Stimulated activated CD8-positive, alpha-beta memory T cell treated with anti-CD3 and anti-CD28 coated beads, Interleukin-4, amount 100 ng/mL, for 1 hour (primary cell): ENCODE measurements at places on chromosomes 6 and 20.

- DNase-seq = no peak
Measured at GRCh38 chr6:81293896-81294295, 458.6 kb downstream of the TENT5A start.

- DNase-seq = no peak
Measured at GRCh38 chr6:38033442-38033982, 214.0 kb downstream of the ZFAND3 start.

DNA sequence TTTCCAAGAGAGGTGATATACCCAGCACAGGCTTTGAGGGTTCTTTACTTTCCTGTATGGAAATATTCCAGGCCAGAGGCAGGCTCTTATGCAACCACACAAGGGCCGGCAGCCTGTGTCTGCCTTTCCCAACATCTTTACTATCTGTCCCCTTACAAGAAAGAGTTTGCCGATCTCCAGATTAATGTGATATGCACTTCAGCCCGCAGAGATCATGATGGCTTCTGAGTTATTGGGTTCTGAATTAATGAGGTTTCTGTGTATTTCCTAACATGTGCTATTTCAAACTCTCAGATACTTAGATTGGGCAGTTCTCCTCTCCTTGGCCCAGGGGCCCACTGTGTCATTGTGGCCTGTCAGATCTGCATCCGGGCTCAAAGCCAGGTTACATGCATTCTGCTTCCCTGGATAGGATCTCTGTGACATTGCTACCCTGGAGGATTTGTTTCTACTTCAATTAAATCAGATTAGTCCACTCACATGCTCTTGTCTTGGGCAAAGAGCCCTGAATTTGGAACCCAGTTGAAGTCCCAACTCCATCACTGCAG lies 56.6 kb downstream of the TGM2 start:
- DNase-seq = no peak

- no peak for DNase-seq
Measured at GRCh38 chr20:48162621-48163020, 377.3 kb upstream of the SULF2 start.

DNA sequence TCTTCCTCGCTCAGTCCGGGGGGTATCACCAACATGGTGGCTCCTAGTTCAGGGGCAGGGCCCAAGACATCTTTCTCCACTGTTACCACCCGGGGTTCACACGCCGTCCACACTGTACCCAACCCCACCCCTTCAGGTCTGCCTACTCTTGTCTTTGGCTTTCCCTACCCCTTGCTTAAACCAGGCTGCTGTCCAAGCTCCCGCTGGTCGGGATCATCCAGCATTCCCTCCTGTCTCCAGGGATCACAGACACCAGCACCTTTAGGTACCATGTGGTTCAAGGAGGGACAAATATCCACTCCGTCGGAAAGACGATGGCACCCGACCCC lies 395 bp downstream of the NELFE start:
- DNase-seq = no peak

DNA sequence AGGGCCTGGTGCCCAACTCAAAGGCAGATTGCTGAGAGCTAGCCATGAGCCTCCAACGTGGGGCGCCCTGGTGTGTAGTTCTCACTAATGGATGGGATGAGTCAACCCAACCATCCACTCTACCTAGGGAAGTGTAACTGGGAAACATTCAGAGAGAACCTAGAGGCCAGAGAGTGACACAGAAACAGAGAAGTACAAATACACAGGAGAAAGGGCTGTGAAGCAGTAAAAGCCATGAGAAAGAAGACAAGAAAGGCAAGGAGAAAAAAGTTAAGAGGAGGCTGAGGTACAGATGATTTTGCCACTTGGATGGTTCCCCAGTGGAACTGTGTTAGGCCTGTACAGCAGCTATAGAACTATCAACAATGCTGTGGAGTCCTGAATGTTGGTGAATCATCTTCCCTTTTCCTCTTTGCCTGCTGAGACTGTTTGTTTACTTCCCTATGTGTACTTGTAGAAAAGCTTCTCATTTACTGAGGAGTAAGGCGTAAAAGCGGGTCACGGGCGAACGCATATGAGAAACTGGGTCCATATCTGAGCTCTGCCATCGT lies 39.0 kb downstream of the MAN1A1 start:
- no peak for DNase-seq

- DNase-seq = no peak
Measured at GRCh38 chr6:125717120-125717731, 32.2 kb upstream of the HEY2 start.

GRCh38 chr6:164195278-164195941 lies 780.9 kb downstream of the QKI start:
- DNase-seq = no peak

DNA sequence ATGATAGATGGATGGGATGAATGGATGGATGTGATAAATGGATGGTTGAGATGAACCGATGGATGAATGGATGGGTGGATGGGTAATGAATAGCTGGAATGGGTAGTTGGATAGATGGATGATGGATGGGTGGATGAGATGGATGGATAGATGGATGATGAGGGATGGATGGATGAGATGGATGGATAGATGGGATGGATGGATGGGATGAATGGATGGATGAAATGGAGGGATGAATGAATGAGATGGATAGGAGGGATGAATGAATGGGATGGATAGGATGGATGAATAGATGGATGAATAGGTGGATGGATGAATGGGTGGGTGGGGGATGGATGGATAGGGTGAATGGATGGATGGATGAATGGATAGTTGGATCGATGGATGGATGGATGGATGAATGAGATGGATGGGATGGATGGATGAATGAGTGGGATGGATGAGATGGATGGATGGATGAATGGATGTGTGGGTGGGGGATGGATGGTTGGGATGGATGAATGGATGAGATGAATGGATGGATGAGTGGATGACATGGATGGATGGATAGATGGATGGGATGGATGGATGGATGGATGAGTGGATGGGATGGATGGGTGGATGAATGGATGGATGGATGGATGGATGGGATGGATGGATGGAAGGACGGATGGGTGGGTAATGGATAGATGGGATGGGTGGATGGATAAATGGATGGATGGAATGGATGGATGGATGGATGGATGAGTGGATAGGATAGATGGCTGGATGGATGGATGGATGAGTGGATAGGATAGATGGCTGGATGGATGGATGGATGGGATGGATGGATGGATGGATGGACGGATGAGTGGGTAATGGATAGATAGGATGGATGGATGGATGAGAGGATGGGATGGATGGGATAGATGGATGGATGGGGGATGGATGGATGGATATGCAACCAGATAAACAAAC lies 51.4 kb upstream of the PTGIS start:
- DNase-seq = no peak

DNA sequence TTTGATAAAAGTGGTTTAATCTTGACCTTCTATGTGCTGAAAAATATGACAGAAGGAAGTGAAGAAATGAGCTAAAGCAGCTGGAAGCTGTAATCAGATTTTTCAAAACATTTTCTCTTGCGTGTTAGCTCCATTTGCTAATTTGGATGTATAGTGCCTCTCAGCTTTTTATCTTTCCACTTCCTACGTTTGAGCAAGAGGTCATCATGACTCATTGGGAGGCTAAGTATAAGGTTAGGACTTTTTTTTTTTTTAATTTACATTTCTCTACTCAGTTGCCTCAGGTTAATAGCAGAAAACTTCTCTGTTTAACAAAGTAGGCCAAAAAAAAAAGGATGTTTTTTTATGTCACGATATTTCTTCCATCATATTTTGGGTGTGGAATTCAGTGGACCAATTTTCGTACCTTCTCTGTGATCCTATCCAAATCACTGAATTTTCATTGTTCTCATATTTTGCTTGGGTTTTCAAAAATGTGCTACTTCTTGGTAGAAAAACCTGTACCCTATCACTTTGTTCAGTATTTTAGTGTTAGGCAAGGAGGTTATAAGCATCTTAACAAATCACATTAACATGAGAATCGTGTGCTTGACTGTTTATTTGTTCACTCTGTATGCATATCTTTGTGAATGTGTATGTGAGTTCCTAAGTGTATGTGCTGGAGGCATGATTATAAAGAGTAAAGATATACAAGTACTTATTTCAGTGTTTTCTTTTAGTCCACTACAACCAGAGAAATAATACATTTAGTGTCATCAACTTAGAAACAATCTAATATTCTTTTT lies 1028.3 kb upstream of the EYS start:
- DNase-seq = no peak

DNA sequence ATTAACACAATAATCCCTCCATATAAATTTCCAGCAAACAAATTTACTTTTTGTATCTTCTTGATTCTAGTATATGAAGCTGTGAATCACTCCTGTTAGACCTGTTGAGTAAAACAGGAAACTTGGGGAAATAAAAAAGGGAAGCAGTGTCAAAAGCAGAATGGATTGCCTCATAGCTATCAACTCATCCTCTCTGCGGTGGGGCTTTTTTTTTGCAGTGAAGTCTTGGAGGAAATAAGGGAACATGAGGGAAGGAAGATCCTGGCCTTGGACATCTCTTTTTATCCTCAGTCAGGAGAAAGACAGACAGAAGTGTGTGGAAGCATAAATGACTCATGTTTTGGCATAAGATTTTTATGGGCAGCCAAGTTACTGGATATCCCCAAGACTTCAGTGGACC lies 332.5 kb downstream of the TFAP2A start:
- DNase-seq = no peak

- DNase-seq = no peak
Measured at GRCh38 chr6:35718911-35719381, 17.9 kb upstream of the ARMC12 start.

DNA sequence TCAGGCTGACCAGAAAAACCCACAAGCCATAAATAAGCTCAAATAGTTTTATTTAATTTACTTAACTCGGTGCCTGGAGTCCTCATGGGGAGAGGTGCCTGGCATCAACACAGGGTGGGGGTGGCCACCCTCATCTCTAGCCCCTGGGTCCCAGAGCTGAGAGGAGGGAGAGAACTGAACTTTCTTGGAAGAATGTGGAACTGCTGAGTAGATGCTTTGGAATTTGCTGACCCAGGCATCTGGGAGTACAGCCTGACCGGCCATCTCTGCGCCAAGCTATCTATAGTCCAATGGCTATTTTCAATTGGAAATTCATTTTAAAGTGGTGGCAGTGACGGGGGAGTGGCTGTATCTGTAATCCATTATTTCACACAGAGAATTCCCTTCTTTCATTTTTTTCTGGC lies 104.8 kb downstream of the CDH26 start:
- no peak for DNase-seq

DNA sequence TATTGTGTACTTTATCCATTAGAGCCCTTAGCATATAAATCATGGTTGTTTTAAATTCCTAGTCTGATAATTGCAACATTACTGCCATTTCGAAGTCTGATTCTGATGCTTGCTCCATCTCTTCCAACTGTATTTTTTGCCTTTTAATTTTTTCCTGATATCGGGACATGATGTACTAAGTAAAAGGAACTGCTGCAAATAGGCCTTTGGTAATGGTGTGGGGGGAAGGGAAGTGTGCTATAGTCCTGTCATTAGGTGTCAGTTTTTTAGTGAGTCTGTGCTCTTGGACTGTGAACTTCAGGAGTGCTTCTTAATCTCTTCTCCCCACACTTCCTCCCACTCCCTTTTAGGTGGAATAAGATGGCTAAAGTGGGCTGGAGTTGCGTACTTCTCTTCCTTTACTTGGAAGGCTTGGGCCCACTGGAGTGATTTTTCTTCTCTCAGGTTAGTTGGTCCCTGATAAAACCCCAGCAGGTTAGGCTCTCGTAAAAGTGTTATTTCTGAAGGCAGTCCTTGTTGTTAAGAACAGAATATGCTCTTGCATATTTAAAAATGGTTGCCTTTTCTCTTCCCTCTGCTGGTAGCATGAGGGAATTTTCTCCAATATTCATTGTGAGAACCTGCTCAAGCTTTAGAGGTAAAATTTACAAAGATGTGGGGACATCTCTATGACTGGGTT lies 18.1 kb downstream of the STXBP5 start:
- no peak for DNase-seq
